ENCODE measurements at places on chromosomes 16 and 17.

- no peak for DNase-seq
Measured at GRCh38 chr16:1160773-1161348, 8.0 kb downstream of the CACNA1H start.

GRCh38 chr17:49795372-49795771, 6.9 kb downstream of the KAT7 start:
- DNase-seq: no peak

GRCh38 chr17:39239640-39240314, 14.0 kb upstream of the STAC2 start:
- DNase-seq: peak; percentile 32

- DNase-seq: no peak
Measured at GRCh38 chr16:72568502-72568901, 396.5 kb upstream of the PMFBP1 start.

DNA sequence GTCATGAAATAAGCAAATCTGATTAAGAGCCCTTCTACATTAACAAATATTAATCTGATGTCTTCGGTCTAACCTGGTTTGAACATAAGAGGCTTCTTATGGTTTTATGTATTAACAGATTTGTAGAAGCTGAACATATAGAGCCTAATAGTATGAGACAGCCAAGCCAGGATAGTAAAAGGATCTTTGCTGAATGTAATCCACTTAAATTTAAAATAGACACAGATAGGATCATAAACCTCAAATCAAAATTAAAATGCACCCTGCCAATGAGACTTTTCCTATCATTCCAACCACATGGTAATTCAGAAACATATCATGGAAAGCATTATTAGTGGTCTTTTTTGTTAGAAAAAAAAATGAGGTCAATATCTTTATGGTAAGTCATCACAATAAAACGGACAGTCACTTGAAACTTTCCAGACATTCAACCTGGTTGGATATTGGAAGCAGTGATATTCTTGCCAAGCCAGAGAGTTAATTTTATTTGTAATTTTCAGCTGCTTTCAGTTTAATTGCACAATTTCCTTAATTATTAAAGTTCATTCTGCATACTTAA, 606.9 kb upstream of the SALL1 start:
- no peak for DNase-seq

DNA sequence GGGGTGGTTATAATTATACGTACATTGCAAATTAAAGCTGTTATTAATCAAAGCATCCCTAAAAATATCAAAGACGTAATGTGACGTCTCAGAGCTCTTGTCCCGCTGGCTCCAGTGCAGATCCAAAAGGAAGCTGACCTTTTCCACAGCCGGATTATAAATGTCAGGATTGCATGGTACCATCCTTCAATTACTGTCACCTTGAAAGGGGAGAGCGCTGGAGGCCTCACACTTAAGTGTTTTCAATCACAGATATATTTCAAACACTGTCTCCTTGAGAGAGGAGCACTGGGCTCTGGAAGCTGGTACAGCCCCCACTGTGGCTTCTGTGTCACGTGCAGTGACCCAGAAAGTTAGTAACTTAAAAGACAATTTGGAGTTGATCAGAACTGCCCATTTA, 94.2 kb downstream of the AIPL1 start:
- DNase-seq: no peak

GRCh38 chr17:61524319-61524718, 66.7 kb downstream of the NACA2 start:
- no peak for DNase-seq

- DNase-seq: peak; percentile 65
Measured at GRCh38 chr16:5615868-5616642, 518.5 kb upstream of the EEF2KMT start.

DNA sequence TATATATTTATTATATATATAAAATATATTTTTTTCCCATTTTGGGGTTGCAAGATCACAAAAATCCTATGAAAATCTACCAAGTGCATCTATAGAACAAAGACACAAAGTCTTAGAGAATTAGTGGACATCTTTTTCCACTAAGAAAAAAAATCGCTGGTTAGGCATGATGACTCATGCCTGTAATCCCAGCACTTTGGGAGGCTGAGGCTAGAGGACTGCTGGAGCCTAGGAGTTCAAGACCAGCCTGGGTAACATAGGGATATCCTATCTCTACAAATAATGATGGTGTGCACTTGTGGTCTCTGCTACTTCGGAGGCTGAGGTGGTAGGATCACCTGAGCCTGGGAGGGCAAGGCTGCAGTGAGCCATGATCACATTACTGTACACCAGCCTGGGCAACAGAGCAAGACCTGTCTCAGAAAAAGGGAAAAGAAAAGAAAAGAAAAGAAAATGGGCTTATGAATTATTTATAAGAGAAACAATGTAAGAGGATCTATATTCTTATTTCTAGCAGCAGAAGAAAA, 185.1 kb upstream of the PSMD7 start:
- DNase-seq: peak; percentile 23

DNA sequence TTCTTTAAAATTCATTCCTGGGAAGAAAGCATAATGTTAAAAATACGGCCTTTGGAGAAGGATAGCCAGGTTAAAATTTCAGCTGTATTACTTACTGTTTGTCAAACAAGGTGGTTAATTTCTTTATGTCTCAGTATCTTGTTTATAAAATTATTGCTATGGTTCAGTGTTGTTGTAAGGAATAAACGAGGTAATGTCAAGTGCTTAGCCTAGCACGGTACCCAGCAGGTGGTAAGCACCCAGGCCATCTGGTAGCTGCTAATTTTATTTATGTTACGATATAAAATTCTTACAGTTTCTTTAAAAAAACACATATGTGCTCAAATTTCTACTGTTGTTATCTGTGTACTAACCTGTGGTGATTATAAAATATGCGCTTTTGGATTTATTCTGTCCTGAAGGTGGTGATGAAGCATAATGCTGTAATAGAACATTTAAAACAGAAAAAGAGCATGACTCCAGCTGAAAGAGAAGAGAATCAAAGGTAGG, 48.9 kb downstream of the C17orf58 start:
- DNase-seq: no peak

- DNase-seq: no peak
Measured at GRCh38 chr16:11306381-11306780, 25.3 kb upstream of the PRM1 start.

DNA sequence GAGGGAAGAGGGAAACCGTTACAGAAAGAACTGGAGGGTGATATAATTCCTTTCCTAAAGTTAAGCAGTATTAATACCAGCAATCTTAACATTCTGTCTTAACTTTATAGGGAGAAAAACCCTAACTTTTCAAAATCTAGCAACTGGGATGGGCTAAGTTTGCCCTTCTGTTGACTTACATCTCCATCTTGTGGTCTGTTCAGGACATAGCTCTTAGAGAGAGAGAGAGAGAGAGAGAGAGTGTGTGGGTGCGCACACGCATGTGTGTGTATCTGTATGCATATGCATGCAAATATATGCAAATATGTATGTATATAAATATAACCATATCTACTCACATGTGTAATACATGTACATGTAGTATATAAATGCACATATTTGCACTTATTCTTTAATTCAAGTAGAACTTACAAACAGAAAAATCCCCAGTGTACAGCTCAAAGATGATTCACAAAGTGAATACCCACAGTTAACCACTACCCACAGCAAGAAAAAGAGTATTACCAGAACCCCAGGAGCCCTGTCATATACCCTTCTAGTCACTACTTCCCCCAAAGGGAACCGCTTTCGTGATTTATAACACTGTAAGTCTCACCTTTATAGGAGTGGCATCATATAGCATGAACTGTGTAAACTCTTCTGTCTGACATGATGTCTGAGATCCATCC, 46.5 kb downstream of the STX8 start:
- peak; percentile 48 for DNase-seq

- DNase-seq: no peak
Measured at GRCh38 chr17:43695970-43696865, 34.5 kb upstream of the MEOX1 start.

GRCh38 chr17:45672301-45672700, 111.8 kb upstream of the CRHR1 start:
- DNase-seq: no peak

DNA sequence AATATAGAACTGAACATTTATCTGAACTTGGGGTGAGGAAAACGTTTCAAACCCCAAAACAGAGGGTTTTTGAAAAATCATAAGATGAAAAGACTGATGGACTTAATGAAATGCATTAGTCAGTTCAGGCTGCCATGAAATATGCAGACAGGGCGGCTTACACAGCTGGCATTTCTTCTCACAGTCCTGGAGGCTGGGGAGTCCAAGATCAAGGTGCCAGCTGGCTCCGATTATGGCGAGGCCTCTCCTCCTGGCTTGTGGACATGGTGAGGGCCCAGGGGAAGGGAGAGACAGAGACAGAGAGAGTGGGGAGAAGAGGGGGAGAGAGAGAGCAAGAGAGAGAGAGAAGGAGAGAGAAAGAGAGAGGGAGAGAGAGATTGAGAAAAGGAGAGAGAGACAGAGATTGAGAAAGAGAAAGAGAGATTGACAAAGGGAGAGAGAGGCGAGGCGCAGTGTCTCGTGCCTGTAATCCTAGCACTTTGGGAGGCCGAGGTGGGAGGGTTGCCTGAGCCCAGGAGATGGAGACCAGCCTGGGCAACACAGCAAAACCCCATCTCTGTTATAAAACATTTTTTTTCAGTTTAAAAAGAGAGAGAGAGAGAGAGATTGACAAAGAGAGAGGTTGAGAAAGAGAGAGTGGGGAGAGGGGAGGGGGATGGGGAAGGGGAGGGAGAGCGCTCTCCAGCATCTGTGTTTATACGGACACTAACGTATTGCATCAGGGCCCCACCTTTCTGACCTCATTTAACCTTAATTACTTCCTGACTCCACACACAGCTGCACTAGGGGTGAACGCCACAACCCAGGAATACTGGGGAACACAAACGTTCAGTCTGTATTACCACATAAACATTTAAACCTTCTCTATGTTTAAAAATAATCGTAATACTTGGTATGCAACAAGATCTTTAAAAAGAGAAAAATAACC, 24.6 kb upstream of the RPH3AL start:
- DNase-seq: no peak

DNA sequence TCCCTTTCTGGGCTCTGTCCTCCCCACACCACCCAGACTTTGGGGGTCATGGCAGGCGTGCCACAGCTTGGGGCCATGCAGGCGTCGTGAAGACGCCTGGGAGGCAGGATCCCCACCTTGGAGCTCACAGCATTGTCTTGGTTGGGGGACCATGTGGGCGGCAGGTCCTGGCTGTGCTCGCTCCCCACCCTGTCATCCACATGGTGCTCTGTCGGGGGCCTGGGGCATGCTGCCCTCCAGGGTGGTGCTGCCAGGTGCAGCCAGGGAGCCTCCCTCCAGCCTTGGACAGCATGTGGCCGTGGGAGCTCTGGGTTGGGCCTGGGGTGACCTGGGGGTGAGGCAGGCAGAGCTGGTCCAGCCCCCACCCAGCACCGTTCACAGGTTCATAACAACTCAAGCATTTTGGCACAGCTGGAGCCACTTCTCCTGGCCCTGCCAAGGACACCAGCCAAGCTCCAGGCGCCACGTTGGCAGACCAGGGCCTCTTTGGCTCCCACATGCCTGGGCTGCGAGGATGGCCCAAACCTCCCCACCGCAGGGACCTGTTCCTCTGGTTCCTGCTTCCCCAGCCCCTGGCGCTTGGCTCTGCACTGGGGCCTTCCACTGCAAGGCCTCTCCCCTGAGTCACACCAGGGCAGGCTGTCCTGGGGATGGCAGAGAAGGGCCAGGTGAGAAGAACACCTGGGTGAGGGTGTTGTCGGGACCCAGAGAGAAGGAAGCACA, 15.1 kb upstream of the ATP6V0C start:
- no peak for DNase-seq

GRCh38 chr17:59830007-59830630, 62.6 kb downstream of the TUBD1 start:
- DNase-seq: peak; percentile 51

DNA sequence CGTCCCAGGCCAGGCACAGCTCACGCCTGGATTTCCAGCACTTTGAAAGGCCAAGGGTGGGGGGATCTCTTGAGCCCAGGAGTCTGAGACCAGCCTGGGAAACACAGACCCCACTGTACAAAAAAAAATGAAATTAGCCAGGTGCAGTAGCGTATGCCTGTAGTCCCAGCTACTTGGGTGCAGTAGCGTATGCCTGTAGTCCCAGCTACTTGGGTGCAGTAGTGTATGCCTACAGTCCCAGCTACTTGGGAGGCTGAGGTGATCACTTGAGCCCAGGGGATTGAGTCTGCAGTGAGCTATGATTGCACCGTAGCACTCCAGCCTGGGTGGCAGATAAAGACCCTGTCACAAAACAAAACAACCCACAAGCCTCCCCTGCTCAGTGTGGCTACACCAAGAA, 27.0 kb upstream of the SLC25A19 start:
- DNase-seq: no peak

DNA sequence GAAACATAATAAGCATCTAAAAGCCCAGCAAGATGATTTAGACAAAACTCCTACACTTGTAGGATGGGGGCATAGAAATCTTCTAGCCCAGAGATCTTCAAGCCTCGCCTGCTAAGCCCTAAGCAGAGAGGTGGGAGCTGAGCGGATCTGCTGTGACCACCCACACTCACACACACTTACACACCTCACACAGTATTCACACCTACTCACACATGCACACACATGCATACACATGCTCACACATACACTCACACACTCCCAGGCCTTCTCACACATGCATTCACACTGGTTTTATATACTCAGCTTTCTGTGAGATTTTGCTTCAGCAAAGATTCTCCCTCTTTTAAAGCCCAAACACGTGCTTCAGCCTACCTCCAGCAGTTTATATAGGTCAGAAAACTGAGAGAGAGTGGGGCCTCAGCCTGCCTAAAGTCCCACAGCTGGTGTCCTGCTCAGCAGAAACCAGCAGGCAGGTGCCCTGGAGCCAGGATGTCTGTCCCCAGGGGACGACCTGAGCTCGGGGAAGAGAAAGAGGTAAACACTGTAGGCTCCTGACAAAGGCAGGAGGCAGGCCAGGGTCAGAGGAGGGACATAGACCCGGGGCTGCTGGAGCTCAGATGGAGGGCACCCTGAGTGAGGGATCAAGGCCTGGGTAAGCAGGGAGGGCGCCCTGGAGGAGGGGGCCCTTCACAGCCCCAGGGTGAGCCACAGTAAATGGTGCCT, 12.0 kb upstream of the KRT19 start:
- no peak for DNase-seq

GRCh38 chr16:27417047-27417671, 15.2 kb downstream of the IL21R start:
- DNase-seq: no peak

DNA sequence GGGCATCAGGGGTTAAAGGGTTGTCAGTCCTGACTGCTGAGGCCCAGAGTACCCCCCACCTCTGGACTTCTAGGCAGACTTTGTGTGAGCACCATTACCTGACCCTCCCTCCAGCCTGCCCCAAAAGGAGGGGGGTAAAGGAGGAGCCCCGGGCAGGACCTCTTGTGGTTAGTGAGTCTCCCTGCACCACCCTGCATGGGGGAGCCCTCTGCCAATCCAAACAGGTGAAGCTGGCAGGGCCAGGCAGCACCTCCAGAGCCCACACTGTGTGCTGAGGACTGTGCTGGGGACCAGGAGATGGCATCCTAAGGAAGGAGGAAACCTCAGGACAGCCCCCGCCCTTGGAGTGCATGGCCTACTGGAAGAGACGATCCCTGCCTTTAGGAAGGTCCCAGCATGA, 2.6 kb upstream of the KRT14 start:
- no peak for DNase-seq
